ENCODE measurements at places on chromosomes 5 and 9.

DNA sequence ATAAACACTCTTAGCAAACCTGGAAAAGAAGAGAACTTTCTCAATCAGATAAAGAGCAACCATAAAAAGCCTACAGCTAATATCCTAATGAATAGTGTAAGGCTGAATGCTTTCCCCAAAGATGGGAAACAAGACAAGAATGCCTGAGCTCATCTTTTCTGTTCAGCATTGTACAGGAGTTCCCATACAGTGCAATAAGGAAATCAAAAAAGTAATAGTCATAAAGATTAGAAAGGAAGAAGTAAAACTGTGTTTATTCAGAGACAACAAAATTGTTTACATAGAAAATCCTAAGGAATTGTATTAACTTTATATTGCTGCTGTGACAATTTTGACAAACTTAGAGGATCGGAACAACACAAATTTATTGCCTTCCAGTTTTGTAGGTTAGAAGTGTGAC lies 330.7 kb upstream of the SLC24A2 start:
- no peak for DNase-seq

DNA sequence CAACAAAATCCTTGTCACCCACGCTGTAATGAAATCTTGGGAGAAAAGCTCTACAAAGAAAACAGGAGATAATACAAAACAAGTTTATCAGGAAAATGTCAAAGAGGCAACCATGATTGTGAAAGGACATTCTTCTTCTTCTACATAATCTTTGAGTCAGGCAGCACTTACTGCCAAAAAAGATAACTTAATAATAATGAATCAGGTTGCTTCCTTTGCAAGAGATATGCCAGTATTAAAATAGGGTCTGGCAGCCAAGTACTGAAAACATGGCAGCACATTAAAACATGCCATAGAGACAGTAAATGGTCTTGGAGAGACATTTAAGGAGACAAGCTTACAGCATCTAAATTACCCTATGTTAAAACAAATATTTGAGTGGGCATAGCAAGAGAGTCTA lies 1573.4 kb downstream of the EFNA5 start:
- DNase-seq: no peak

DNA sequence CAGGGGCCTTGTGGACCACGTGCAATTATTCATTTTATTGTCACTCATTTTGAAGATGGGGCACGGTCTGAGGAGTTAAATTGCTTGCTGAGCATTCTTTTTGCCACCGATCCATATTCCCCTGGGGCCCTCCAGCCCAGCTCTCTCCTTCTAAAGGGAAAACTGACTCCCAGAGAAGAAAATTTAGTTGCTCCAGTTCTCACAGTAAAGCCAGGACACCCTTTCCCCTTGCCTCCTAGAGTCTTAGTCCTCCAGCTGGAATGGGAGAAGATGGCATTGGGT lies 1.0 kb upstream of the PANK3 start:
- DNase-seq: no peak

- DNase-seq: no peak
These were observed 325.9 kb upstream of the DAB2 start for GRCh38 chr5:39750661-39751060.

- no peak for DNase-seq
These were observed 658.4 kb downstream of the TLR4 start for GRCh38 chr9:118362596-118362995.

GRCh38 chr9:121853617-121854395 lies 202.4 kb downstream of the DAB2IP start:
- no peak for DNase-seq

- no peak for DNase-seq
These were observed 23.5 kb downstream of the HMCN2 start for GRCh38 chr9:130288926-130289690.

GRCh38 chr5:171577042-171577758 lies 157.8 kb downstream of the FGF18 start:
- no peak for DNase-seq

All from activated T-helper 1 cell treated with anti-CD3 and anti-CD28 coated beads, Interleukin-2, amount 50 U/mL, for 16 hours (primary cell).